ENCODE measurements at places on chromosomes 3 and 15.

GRCh38 chr3:64642327-64643151 is 45.3 kb downstream of the ADAMTS9 start:
- no peak for DNase-seq

DNA sequence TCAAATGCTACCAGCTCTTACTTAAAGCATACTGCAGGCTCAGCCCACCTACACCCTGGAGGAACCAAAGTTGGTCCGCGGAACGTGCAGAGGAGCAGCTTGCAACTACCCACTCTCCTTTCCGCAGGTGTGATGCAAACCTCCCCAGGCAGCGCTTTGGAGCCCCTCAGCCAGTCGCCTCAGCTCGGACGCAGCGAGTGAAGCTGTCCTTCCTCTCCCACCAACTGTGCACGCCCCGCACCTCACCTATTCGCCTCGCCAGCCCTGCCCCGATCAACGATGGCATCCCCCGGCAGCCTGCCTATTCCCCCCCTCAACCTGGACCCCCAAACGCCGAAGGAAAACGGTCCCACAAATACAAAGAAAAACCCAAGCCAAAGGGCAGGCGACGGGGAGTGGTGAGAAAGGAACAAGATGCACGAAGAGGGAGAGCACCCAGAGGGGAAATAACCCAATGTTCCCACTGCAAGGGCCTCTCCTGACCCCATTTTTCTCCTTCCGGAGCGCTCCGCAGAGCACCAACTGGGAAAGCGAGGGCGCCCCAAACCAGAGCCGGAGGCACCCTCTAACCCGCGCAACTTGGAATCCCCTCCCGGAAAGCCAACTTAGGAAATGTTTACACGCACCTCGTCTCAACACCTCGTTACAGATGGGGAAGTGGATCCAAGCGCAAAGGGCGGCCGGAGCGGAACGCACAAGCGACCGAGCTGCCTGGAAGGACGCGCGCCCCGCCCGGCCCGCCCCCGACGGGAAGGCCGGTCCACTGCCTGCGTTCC is 665 bp downstream of the GLB1 start:
- no peak for DNase-seq

DNA sequence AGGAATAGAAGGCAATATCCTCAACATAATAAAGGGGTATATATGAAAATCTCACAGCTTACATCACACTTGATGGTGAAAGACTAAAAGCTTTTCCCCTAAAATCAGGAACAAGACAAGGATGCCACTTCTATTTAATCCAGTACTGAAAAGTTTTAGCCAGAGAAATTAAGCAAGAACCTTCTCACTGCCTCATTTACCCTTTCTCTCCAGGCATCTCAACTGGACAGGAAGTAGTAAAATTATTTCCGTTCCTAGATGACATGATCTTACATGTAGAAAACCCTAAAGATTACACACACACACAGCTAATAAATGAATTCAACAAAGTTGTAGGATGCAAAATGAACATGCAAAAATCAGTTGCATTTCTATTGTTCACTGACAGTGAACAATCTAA is 11.2 kb downstream of the SCAP start:
- DNase-seq: no peak

GRCh38 chr3:173921732-173922131 is 524.2 kb downstream of the NLGN1 start:
- no peak for DNase-seq

GRCh38 chr15:88649286-88649733 is 10.5 kb downstream of the ISG20 start:
- DNase-seq: peak; percentile 46

- DNase-seq: no peak
Measured at GRCh38 chr3:180571831-180572598, 29.9 kb upstream of the TTC14 start.

- DNase-seq: peak; percentile 79
Measured at GRCh38 chr3:146895026-146895749, 290.0 kb upstream of the PLSCR5 start.

- no peak for DNase-seq
Measured at GRCh38 chr15:45242289-45242688, 9.7 kb upstream of the SLC28A2 start.

GRCh38 chr15:67074886-67075229 is 9.5 kb downstream of the SMAD3 start:
- DNase-seq: no peak

DNA sequence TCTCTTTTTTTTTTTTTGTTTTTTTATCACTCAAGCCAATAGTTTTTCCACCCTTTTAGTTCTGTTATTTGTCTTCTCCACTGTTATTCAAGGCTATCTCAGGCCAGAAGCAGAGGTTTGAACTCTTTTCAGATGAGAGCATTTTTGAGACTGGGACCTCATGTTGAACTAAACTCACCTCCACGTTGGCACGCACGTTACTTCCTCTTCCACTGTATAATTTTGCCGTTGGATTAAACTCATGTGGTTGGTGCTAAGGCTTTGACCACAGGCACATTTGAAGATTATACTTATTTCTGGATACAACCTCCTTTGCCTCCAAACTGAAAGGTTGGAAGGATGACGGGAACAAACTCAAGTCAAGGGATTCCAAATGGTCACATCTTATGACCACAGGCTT is 501.3 kb upstream of the TPRG1 start:
- DNase-seq: no peak

DNA sequence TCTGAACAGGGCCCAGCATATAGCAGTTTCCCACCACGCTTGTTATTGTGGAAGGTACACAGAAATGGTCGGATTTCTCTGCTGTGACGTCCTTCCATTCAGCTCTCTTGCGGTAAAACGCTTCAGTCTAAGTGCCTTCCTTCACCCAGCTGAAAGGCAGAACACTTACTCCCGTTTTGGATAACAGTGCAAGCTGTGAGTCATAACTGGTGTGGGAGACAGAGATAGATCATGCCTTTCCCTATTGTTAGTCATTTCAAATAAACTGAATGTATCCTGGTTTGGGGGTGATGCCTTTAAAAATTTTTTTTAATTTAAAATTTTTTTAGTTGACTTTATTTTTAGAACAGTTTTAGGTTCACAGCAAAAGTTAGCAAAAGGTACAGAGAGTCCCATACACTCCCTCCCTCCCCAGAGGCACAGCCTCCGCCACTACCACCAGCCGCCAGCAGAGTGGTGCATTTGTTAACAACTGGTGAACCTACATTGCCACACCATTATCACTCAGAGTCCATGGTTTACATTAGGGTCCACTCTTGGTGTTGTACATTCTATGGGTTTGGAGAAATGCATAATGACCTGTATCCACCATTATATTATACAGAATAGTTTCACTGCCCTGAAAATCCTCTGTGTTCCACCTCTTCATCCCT is 94.9 kb upstream of the NSMCE3 start:
- peak; percentile 32 for DNase-seq

- no peak for DNase-seq
Measured at GRCh38 chr15:97082830-97083229, 752.3 kb downstream of the NR2F2 start.

- no peak for DNase-seq
Measured at GRCh38 chr3:105906345-105906744, 37.5 kb upstream of the CBLB start.

DNA sequence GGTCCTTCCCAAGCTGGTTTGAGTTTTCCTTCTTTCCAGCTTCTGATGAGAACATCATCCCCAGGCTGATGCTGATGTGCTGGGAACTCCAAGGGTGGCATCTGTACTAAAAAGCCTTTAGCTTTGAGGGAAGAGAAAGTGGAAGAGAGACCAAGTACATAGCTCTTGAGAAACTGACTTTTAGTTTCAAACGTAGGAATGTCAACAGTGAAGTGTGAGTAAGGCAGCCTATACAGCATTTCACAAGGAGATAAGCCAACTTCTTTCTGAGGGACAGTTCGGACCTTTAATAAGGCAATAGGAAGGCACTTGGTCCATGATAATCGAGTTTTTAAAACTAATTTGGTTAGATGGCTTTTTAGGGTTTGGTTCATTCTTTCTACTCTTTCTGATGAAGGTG is 53.7 kb downstream of the DLG1 start:
- no peak for DNase-seq

GRCh38 chr3:129001806-129002572 is 885 bp downstream of the EFCC1 start:
- DNase-seq: no peak

- DNase-seq: no peak
Measured at GRCh38 chr3:41674449-41674848, 287.5 kb downstream of the ULK4 start.

GRCh38 chr3:114104414-114104813 is 47.9 kb downstream of the QTRT2 start:
- no peak for DNase-seq
